Esophagus muscularis mucosa (tissue), 4 donors: ENCODE measurements at places on chromosomes 4 and X. TPM values are rescaled to one million over a fixed set of nuclear protein-coding genes. Genes with fewer than 3 reads are reported as not detected.
A peak's percentile ranks its signal among the peaks of the same experiment; 100 is the strongest.

GRCh38 chr4:64538219-64538618 is 129.0 kb upstream of the TECRL start:
- no peak overlapping the region for H3K27ac ChIP-seq
- no peak overlapping the region for H3K4me3 ChIP-seq
- no peaks in the 10 kb centered on the region for H3K36me3 ChIP-seq
- H3K4me1 ChIP-seq: no peaks in the 10 kb centered on the region
- no peak for DNase-seq

The PAGE5 gene
- not detected for total RNA-seq

- H3K27me3 ChIP-seq: no peaks in the 10 kb centered on the region
- no peak for DNase-seq
- no peaks in the 10 kb centered on the region for H3K4me1 ChIP-seq
- no peaks in the 10 kb centered on the region for H3K36me3 ChIP-seq
Observed at GRCh38 chr4:88971536-88971935, 85.4 kb downstream of the FAM13A start.

DNA sequence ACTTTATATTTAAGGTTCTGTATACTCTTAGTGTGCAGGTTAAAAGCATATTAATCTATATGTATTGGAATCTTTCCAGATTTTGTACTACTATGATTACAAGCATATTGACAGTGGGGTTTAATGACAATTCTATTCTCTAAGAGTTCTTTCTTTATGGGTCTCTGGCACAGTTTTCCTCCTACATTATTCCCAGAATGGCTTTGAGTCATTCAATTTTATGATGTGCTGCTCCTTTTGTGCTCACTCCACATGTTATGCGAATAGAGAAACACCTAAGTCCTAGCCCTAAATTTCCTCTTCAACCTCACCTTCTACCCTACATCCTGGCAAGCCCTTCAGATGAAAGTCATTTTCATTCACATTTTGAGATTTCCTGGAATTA is 209.9 kb upstream of the DIAPH2 start:
- H3K36me3 ChIP-seq: no peaks in the 10 kb centered on the region
- no peak overlapping the region for H3K27ac ChIP-seq
- H3K4me3 ChIP-seq: no peak overlapping the region
- DNase-seq: no peak
- no peaks in the 10 kb centered on the region for H3K4me1 ChIP-seq
- H3K27me3 ChIP-seq: no peaks in the 10 kb centered on the region

DNA sequence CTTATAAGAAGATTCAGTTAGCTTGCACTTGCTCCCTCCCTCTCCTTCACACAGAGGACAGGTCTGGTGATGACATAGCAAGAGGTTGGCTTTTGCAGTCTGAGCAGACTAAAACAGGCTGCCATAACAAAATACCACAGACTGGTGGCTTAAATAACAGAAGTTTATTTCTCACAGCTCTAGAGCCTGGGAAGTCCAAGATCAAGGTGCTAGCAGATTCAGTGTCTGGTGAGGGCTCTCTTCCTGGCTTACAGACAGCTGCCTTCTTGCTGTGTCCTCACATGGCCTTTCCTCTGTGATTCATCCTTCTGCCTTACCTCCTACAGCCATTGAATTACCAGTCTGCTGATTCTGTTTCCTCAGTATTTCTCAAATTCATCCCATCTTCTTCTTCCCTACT is 13.1 kb downstream of the RP2 start:
- H3K27me3 ChIP-seq: no peaks in the 10 kb centered on the region
- H3K4me1 ChIP-seq: no peaks in the 10 kb centered on the region
- DNase-seq: no peak
- H3K27ac ChIP-seq: no peak overlapping the region
- H3K36me3 ChIP-seq: no peaks in the 10 kb centered on the region

- DNase-seq: no peak
- H3K4me3 ChIP-seq: no peak overlapping the region
- no peak overlapping the region for H3K27ac ChIP-seq
- H3K36me3 ChIP-seq: no peaks in the 10 kb centered on the region
Observed at GRCh38 chr4:139984471-139984870, 169.5 kb downstream of the MAML3 start.

The MTM1 gene
- total RNA-seq: 11.1 TPM

The NAP1L3 gene
- 1.9 TPM for total RNA-seq

GRCh38 chr4:41119867-41120295 is 94.5 kb downstream of the APBB2 start:
- no peaks in the 10 kb centered on the region for H3K4me1 ChIP-seq
- no peaks in the 10 kb centered on the region for H3K27me3 ChIP-seq
- H3K36me3 ChIP-seq: no peaks in the 10 kb centered on the region
- peak overlapping the region; percentile 13 for H3K4me3 ChIP-seq
- peak overlapping the region; percentile 72 for H3K27ac ChIP-seq

The MAGEE2 gene
- not detected for total RNA-seq

GRCh38 chr4:126661194-126661593 is 971.6 kb upstream of the INTU start:
- H3K4me3 ChIP-seq: no peak overlapping the region
- no peak for DNase-seq
- no peaks in the 10 kb centered on the region for H3K36me3 ChIP-seq
- no peaks in the 10 kb centered on the region for H3K4me1 ChIP-seq

DNA sequence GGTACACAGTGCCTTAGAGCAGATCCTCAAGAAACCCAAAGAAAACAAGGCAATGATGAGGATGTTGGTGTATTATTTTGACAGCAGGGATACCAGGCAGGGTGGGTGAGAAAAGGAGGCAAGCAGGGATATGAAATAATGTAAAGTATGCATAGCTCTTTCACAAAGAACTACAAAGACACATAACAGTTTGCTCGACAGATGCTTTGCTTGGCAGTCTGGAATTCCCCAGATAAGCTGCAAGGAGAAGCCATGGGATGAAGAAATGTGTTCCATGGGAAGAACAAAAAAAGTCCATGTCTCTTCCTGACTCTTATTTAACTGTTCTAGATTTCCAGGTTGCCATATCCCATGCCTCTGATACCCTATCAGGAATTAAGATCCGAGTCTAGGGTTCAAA is 75.4 kb downstream of the FAM13A start:
- no peaks in the 10 kb centered on the region for H3K27me3 ChIP-seq
- no peak for DNase-seq
- H3K4me3 ChIP-seq: no peak overlapping the region
- H3K36me3 ChIP-seq: no peaks in the 10 kb centered on the region

GRCh38 chr4:42632653-42633382 is 24.1 kb downstream of the ATP8A1 start:
- DNase-seq: no peak
- peaks cover 10% of the 10 kb centered on the region for H3K4me1 ChIP-seq
- no peak overlapping the region for H3K27ac ChIP-seq
- H3K36me3 ChIP-seq: no peaks in the 10 kb centered on the region
- no peak overlapping the region for H3K4me3 ChIP-seq
- H3K27me3 ChIP-seq: no peaks in the 10 kb centered on the region

The PDGFC gene
- 25.3 TPM for total RNA-seq

GRCh38 chrX:135481696-135482179 is 38.7 kb upstream of the INTS6L start:
- H3K27me3 ChIP-seq: no peaks in the 10 kb centered on the region
- H3K27ac ChIP-seq: no peak overlapping the region
- H3K4me3 ChIP-seq: no peak overlapping the region
- no peak for DNase-seq
- no peaks in the 10 kb centered on the region for H3K4me1 ChIP-seq

DNA sequence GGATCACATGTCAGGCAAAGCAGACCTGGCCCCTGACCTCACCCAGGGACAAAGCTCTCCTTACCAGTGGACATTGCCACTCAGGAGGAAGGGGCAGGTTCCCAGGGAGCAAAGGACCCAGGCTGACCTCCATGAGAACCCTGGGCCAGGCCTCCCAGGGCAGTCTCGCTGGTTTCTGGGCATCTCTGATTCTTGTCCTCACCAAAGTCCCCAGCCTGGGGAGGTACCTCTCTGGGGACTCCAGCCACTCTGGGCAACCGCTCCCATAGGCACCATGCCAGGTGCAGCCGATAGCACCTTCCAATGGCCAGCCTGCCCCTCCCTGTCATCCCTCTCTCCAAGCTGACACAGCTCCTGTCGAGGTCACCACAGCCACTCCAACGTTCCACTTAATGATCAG is 7.9 kb downstream of the EVC2 start:
- H3K27ac ChIP-seq: no peak overlapping the region
- no peaks in the 10 kb centered on the region for H3K36me3 ChIP-seq
- no peak overlapping the region for H3K4me3 ChIP-seq
- no peaks in the 10 kb centered on the region for H3K4me1 ChIP-seq
- DNase-seq: no peak
- no peaks in the 10 kb centered on the region for H3K27me3 ChIP-seq

DNA sequence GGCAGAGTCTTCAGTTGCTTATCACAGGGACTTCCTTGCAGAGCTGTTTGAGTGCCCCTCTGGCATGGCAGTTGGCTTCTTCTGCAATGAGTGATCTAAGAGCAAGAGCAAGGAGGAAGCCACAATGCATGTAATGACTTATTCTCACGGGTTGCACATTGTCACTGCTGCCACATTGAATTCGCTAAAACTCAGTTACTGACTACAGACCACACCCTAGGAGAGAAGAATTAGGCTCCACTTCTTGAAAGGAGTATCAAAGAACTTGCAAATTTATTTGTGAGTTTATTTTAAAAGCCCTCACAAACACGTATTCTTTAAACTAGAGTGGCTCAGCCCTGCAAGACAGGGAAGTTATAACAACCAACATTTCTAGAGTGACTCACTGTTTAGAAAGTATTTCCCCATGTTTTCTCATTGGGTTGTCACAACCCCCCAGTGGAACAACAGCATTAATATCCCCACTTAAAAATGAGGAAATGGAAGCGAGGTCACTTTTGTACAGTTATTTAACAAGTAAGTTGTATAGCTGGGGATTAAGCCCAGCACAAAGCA is 32.4 kb upstream of the RBPJ start:
- no peak overlapping the region for H3K27ac ChIP-seq
- no peak overlapping the region for H3K4me3 ChIP-seq
- no peaks in the 10 kb centered on the region for H3K36me3 ChIP-seq
- no peaks in the 10 kb centered on the region for H3K27me3 ChIP-seq
- no peaks in the 10 kb centered on the region for H3K4me1 ChIP-seq

DNA sequence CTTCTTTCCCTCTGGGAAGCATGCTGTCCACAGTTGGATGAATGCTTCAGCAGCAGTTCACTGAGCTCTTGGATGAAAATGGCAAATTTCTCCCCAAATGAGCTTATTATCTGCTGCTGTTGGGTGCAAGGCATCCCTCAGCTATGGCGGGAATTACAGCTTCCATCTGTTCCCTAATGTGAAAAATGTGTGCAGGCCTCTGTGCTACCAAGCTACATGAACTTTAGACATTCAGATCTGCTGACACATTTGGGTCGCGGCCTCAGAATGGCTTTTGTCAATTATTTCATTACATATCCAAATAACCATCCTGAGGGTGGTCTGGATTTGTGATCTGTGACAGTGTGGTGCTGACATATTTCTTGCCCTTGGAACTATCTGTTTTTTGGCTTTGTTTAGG is 119.5 kb upstream of the SCML1 start:
- no peaks in the 10 kb centered on the region for H3K27me3 ChIP-seq
- H3K4me1 ChIP-seq: no peaks in the 10 kb centered on the region
- H3K36me3 ChIP-seq: no peaks in the 10 kb centered on the region
- no peak for DNase-seq
- no peak overlapping the region for H3K4me3 ChIP-seq
- no peak overlapping the region for H3K27ac ChIP-seq

The OGT gene
- total RNA-seq: 90.1 TPM

DNA sequence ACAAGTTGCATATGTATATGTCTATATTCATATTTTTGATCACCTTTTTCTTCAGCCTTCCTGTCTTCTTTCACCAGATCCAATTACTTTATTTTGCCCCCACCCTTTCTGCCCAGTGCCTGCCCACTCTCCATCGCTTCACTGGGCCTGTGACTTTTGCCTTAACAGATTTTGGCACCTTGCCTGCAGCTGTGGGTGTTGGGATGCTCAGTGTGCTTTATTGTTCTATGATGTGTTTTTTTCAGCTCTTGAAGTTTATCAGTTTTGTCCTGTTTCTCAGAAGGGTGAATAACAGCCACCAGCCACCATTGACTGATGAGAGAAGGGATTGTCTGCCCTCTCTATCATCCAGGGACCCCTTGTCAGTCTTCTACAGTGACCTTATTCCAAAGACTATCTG is 77.2 kb upstream of the GALNT7 start:
- H3K4me3 ChIP-seq: no peak overlapping the region
- H3K36me3 ChIP-seq: no peaks in the 10 kb centered on the region
- no peak for DNase-seq
- H3K4me1 ChIP-seq: no peaks in the 10 kb centered on the region
- H3K27me3 ChIP-seq: no peaks in the 10 kb centered on the region

- no peaks in the 10 kb centered on the region for H3K4me1 ChIP-seq
- H3K27ac ChIP-seq: no peak overlapping the region
- no peaks in the 10 kb centered on the region for H3K27me3 ChIP-seq
- no peaks in the 10 kb centered on the region for H3K36me3 ChIP-seq
- no peak overlapping the region for H3K4me3 ChIP-seq
Observed at GRCh38 chrX:16096141-16096540, 27.2 kb upstream of the GRPR start.

GRCh38 chr4:39464886-39465501 is 6.1 kb downstream of the LIAS start:
- H3K27me3 ChIP-seq: no peaks in the 10 kb centered on the region
- no peak overlapping the region for H3K27ac ChIP-seq
- no peak for DNase-seq
- no peak overlapping the region for H3K4me3 ChIP-seq

DNA sequence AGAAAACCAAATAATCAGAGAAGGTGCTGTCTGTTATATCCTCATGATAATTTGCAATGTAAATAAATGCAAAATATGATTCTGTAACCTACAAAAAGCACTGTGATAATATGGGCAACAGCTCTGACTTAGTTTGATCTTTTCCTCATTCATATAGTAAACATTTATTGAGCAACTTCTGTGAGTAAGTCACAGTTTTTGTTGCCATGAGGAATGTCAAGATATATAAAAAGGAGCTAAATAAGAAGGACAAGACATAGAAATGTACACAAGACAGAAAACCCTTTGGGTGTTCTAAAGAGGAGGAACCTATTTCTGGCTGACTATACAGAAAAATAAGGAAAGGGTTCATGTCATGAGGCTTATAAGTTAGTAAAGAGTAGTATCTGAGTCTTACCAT is 44.3 kb downstream of the ARSJ start:
- H3K27ac ChIP-seq: no peak overlapping the region
